ENCODE measurements at places on chromosomes 13 and 19. TPM values are rescaled to one million over a fixed set of nuclear protein-coding genes. Genes with fewer than 3 reads are reported as not detected.

RDH13 gene
- 12.6 TPM for total RNA-seq

SLC25A41 gene
- 0.60 TPM for total RNA-seq

DENND1C gene
- 0.69 TPM for total RNA-seq

KIR2DL1 gene
- total RNA-seq, result not detected

PALM3 gene
- total RNA-seq, result not detected

NACC1 gene
- 43.5 TPM for total RNA-seq

PRR36 gene
- not detected for total RNA-seq

C19orf67 gene
- not detected for total RNA-seq

ZNF429 gene
- 6.9 TPM for total RNA-seq

UPK1A gene
- total RNA-seq, result not detected

MEIOSIN gene
- total RNA-seq, result not detected

MBD3L2 gene
- not detected for total RNA-seq

Measured in psoas muscle (tissue), 8 donors.